Cortex of kidney (tissue), 1 donor: ENCODE measurements at places on chromosomes 2 and 18.

DNA sequence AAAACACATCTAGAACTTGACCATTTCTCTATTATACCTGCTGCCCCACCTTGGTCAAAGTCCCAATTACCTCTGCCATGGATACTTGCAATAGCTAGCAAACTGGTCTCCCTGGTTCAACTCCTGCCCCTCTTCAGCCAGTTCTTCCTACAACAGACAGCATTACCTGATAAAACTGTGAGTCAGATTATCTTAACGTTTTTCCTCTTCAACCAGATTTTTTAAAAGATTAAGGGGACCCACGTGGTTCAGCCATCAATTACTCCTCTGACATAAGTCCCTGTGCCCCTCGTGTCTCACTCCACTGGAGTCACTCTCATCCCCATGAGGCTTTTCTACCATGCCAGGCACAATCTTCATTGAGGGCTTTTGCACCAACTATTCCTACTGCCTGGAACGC, 5.3 kb upstream of the ARHGAP15 start:
- no peak for DNase-seq

- no peak for DNase-seq
Measured at GRCh38 chr2:132909427-132909826, 239.4 kb upstream of the LYPD1 start.

DNA sequence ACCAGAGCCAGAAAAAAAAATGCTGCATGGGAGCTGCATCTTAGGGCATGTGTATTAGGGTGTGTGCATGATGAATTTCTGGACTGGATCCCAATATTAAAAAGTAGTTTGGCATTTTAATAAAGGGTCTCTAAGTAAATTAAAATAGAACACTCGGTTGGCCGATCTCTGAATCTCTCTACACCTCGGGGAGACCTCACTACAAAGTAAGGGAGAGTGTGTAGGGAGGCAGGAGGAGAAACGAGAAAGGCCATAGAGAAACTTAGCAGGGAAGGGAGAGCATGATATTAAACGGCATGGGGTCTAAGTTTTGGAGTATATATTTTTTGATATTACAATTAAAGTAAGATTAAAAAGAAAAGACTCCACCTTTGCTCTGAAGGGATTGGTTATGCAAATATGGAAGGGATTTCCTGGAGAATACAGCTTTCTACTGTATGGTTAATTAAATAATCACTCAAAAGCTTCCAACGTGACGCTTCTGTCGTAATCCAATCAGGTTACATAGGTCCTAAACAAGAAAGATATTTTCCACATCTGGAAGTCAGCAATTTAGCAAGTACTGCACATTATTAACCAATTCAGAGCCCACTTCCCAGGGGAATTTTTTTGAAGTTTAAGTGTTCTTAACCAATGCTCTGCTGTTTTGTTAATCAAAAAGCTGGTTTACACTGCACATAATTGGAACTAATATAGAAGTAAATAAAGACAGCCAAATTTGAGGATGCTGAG, 1.0 kb upstream of the ZEB2 start:
- no peak for DNase-seq

- no peak for DNase-seq
Measured at GRCh38 chr2:222739939-222740338, 68.5 kb downstream of the MOGAT1 start.

DNA sequence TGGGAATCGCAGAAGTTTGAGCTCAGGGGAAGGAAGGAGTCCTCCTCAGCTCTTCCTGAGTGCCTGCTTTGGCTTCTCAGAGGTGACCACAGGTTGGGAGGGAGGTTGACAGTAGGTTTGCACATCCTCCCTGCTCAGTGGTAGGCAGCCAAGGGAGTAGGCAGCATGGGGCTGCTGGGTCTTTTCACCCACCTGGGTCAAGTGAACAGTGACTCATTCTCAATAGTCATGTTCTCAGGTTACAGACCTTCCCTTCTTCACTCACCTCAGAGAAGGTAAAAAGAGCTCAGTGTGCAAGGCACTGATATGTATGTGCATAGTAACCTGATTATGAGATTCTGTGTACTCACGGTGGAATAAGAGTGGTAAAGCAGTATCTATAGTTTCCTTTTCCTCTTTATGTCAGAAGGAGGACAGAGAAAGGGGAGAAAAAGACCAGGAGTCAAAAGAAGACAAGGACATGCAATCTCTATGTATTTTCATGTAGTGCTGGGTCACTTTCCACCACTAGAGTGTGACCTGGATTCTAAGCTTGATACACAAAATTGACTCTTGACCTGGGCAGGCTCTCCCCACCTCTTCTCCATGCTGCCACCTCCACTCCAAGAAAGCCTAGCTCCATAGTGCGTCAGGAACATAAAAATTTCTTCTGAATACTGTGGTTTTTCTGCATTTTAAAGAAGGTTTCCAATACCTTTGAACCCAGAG, 36.5 kb upstream of the ASNSD1 start:
- no peak for DNase-seq

GRCh38 chr2:102848366-102848839, 86.6 kb downstream of the TMEM182 start:
- no peak for DNase-seq
